ENCODE measurements at places on chromosomes 1 and 21.

DNA sequence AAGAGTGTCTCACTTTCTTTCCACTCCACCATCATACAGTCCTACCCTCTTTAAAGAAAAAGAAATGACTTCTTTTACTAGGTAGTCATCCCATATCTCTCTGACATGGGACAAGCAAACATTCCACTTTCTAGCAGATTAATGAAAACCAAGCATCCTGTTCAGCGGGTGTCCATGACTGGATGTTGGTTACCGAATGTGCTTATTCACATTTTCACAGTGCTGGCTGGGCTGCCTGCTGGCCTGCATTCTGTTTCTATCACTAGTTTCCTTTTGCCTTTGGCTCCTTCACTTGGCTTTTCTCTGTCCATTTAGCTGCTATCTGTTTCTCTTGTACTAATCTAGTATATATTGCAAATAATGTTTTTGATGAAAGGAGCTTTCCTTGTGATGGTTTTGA, 598.4 kb downstream of the RWDD3 start:
- DNase-seq: no peak

GRCh38 chr1:88180449-88181108, 503.5 kb upstream of the PKN2 start:
- peak; percentile 41 for DNase-seq

GRCh38 chr1:62732331-62732730, 44.1 kb upstream of the DOCK7 start:
- DNase-seq: no peak

- DNase-seq: no peak
Observed at GRCh38 chr1:87252406-87252805, 76.3 kb upstream of the LMO4 start.

- DNase-seq: no peak
Observed at GRCh38 chr21:39972471-39972870, 105.2 kb downstream of the PCP4 start.

- DNase-seq: no peak
Observed at GRCh38 chr1:8844501-8845006, 27.1 kb upstream of the RERE start.

GRCh38 chr1:27979151-27979858, 19.5 kb downstream of the XKR8 start:
- no peak for DNase-seq

- DNase-seq: no peak
Observed at GRCh38 chr1:219177363-219177762, 3.7 kb downstream of the LYPLAL1 start.

GRCh38 chr21:35575280-35575915, 484.9 kb downstream of the SETD4 start:
- no peak for DNase-seq
